Breast epithelium (tissue), 4 donors: ENCODE measurements at places on chromosomes 6 and 20. TPM values are rescaled to one million over a fixed set of nuclear protein-coding genes. Genes with fewer than 3 reads are reported as not detected.

- DNase-seq = no peak
- peaks cover 7% of the 10 kb centered on the region for H3K4me1 ChIP-seq
- H3K4me3 ChIP-seq = no peak overlapping the region
- H3K27me3 ChIP-seq = peaks cover 21% of the 10 kb centered on the region
- H3K36me3 ChIP-seq = no peaks in the 10 kb centered on the region
Observed at GRCh38 chr20:568097-568652, 24.6 kb upstream of the CSNK2A1 start.

DNA sequence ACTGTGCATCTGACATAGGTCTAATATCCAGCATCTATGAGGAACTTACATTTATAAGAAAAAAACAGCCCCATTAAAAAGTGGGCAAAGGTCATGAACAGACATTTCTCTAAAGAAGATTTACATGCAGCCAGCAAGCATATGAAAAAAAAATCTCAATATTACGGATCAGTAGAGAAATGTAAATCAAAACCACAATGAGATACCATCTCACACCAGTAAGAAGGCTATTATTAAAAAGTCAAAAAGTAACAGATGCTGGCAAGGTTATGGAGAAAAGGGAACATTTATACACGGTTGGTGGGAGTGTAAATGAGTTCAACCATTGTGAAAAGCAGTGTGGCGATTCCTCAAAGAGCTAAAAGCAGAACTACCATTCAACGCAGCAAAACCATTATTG, 13.1 kb downstream of the METTL24 start:
- H3K36me3 ChIP-seq = no peaks in the 10 kb centered on the region
- no peaks in the 10 kb centered on the region for H3K27me3 ChIP-seq
- no peaks in the 10 kb centered on the region for H3K4me1 ChIP-seq
- H3K27ac ChIP-seq = no peak overlapping the region
- DNase-seq = no peak
- no peak overlapping the region for H3K4me3 ChIP-seq

Gene TNFRSF6B
- 40.0 TPM for total RNA-seq

Gene ARMC12
- 0.29 TPM for total RNA-seq

Gene SLC17A1
- total RNA-seq = not detected

Gene TPBG
- 49.2 TPM for total RNA-seq

Gene CCN5
- 16.1 TPM for total RNA-seq

Gene KCNS1
- total RNA-seq = not detected

DNA sequence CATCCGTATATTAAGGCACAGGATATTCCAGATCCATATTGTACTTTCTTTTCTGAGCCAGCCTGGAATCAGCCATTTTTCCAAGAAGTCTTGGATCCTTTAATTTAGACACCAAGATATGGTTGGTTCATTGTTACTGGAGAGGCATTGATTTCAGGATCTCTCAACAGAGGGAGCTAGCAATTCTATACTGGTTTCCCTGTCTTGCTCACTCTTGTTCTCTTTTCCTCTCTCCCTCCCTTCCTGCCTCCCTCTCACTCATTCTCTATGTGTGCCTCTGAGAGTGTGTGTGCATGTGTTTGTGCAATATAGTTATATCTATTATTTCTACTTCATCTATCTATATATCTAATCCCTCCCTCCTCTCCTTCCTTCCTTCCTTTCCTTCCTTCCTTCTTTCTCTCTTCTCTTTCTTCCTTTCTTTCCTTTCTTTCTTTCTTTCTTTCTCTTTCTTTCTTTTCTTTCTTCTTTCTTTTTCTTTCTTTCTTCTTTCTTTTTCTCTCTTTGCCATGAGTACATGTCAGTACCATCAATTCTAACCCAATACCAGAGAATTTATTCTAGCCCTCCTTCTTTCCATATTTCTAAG, 299.1 kb downstream of the EPHA7 start:
- H3K27ac ChIP-seq = no peak overlapping the region
- H3K27me3 ChIP-seq = no peaks in the 10 kb centered on the region
- H3K4me1 ChIP-seq = no peaks in the 10 kb centered on the region

Gene RAB23
- total RNA-seq = 10.8 TPM
